ENCODE measurements at places on chromosomes 12 and 14.

DNA sequence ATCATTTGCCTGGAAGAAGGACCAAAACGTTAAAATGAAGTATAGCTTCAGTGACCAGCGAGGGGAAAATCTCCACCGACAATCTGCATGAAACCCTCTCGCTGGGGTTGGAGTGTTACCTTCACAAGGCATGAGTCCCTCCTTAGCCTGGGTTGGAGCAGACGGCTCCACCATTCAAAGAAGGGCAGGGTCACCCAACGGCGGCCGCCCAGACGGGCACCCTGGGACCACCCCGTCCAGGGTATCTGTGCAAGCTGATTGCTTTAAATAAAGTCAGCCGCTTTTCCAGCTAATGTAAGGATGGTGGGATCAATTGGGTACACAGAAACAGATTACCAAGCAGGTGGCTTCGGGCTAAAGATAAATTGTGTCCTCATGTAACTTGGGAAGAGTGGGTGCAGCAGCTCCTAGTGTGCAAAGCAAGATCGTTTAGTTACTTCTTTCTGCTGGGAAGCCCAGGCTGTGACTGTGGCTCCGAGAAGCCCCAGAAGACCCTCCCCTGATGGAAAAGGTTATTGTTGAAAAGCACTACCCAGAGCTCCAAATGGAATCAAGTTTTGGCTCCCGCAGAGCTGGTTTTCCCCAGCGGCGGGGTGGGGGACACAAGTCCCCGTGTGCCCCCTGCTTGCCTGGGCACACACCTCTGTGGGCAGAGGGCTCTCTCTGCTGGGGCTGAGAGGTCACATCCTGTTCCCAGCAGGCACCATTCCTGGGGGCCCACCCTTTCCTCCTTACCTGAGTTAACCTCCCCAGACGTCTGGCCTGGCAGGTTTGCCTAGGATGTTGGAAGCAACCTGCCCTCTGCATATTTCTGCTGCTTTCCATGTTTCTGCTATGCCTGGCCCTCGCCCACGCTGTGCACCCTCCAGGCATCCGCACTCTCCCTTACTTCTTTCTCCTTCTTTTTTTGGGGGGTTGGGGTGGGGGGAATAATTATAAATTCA, 318.6 kb upstream of the DIO3 start:
- peak; percentile 50 for DNase-seq

- DNase-seq: peak; percentile 81
These were observed 2.1 kb upstream of the UBC start for GRCh38 chr12:124916374-124917134.

DNA sequence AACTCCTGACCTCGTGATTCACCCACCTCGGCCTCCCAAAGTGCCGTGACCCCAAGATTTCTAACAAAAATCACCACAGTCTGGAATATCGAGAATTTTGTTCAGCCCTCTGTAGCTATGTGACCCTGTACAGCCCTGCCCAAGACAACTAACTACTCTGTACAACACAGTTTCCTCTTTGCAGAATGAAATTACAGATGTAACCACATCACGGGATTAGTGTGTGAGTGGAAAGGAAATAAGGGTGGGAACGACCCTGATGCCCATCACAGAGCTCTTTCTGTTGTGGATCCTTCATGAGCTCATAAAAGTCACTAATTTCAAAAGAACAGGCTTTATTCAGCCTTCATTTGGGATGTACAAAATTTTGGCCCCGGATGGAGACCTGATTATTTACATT, 50.5 kb upstream of the KRR1 start:
- DNase-seq: no peak

- no peak for DNase-seq
These were observed 45.7 kb downstream of the DICER1 start for GRCh38 chr14:95111507-95112164.

GRCh38 chr14:77141214-77142004, at the start of gene ZDHHC22:
Gene ZDHHC22 (minus strand): TSS chr14:77141791. CDS start chr14:77139738, 2,053 bp downstream.
- DNase-seq: no peak

DNA sequence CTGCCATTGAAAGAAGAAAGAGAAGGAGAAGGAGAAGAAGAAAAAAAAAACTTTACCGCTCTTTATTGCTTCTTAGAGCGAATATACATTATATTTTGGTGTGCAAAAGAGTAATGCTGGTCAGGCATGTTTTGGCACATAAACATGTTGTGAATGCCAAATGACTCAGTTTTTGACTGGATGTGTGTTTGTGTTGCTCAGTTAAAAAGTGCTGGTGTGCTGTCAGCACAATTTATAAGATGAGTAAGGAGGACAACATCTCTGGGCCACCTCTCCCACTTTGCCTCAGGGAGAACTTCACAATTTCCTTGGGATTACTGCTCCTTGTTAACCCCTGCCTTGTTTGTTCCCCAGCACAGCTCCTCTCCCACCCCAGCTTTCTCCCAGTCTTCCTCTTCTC, 584.8 kb downstream of the ETNK1 start:
- DNase-seq: no peak

All from activated effector memory CD4-positive, alpha-beta T cell treated with anti-CD3 and anti-CD28 coated beads, Interleukin-2, amount 50 U/mL, for 16 hours (primary cell).